ENCODE measurements at places on chromosomes 16 and 17. TPM values are rescaled to one million over a fixed set of nuclear protein-coding genes. Genes with fewer than 3 reads are reported as not detected.

GRCh38 chr16:48479329-48479728 is 94.1 kb upstream of the SIAH1 start:
- DNase-seq = peak; percentile 19

- peak; percentile 9 for DNase-seq
Measured at GRCh38 chr16:65697065-65697464, 575.2 kb upstream of the CDH11 start.

GRCh38 chr17:37359682-37360188 is 16.1 kb upstream of the C17orf78 start:
- DNase-seq = no peak

GRCh38 chr16:12079412-12079965 is 103.0 kb downstream of the SNX29 start:
- no peak for DNase-seq

DNA sequence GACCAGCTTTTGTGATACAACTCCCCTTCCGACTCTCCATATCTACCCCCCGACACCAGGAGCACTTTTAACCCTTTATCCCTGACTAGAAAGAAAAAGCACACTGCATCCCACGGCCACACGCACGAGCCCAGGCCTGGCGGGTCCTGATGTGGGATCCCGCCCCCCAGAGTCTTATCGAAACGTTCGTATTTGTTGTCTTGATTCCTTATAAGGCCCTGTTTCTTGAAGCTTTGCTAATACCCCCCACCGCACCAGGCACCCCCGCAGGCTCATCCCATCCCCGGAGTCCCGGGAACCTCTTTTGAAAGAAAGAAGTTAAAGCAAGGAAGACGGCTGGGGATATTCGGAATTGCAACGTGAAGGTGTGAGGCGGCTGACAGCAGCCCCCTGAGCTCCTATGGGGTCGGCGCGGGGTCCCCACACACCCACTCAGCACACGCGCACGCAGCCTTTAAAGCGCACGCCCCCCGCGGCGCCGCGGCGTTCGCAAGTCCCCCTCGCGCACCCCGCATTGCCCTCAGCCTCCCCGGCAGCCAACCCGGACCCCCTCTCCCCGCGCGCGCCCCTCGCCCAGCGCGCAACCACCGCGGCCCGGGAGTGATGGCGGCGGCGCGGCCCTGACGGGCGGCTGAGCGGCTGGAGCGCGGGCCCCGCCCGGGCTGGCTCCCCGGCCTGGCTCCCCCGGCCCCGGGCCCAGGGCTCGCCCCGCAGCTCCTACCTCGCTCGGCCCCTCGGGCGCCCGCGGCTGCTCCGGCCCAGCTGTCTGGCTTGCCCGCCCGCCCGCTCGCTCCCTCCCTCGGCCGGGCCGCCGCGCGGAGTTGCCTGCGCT is 448 bp downstream of the STAT5B start:
- peak; percentile 67 for DNase-seq

GRCh38 chr16:88926374-88926990 is 50.5 kb downstream of the CBFA2T3 start:
- peak; percentile 58 for DNase-seq

DNA sequence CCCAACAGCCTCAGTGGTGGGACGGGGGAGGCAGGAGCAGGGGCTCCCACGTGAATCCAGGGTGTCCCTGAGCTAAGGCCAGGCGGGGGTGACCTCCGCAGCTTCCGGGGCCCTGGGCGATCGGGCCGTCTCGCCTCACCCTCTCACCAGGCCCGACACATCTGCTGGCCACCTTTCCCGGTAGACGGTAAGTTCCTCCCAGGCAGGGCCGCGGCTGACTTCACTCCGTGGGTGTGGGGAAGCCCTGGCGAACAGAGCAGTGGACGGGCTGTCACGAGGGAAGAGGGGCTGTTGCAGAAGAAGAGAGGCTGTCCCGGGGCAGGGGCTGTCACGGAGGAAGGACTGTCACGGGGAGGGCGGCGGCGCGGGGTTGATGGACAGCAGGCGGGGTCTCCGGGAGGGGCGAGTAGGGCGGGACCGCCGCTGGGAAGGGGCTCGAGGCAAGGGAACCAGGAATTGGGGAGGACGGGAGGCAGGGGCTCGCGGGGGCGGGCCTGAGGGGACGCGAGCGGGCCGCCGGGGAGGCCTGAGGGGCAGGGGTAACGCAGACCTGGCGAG is 498 bp downstream of the PKMYT1 start:
- DNase-seq = peak; percentile 64

- no peak for DNase-seq
Measured at GRCh38 chr16:66278604-66279262, 87.8 kb upstream of the CDH5 start.

DNA sequence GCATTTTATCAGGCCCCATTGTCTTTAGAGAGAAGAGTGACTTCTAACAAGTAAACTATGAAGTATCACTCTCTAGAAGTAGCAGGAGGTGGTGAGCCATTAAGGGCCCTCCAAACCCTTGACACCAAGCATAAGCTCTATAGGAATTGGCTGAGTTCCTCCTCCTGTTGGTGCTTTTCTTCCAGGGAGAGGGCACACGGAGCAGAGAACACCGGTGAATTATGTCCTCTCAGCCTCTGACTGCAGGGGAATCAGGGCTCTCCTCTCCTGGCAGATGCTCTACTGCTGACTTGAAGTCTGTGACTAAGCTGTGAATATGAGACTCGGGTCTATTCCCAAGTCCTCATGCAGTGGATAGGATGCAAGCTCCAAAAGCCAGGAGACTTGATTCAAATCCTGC is 32.3 kb downstream of the CHD9 start:
- DNase-seq = no peak

GRCh38 chr17:30021708-30022317 is 80.4 kb downstream of the EFCAB5 start:
- peak; percentile 66 for DNase-seq

DNA sequence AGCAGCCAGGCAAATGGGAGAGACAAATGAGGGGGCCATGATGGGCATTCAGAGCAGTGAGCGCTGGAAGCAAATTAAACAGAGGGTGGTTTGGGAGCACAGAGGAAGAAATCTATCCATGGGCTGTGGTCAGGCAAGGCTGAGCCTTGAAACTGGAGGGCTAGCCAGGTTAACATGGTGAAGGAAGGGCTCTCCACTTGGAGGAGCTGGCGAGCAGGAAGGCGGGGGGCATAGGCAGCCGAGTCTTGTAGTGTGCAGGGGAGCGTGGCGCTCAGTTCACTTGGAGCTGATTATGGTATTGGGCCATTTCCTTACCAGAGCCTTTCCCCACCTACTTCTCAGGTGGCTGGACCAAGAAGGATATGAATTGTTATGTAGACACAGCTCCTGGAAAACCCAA is 189.7 kb downstream of the SNX29 start:
- DNase-seq = peak; percentile 33

DNA sequence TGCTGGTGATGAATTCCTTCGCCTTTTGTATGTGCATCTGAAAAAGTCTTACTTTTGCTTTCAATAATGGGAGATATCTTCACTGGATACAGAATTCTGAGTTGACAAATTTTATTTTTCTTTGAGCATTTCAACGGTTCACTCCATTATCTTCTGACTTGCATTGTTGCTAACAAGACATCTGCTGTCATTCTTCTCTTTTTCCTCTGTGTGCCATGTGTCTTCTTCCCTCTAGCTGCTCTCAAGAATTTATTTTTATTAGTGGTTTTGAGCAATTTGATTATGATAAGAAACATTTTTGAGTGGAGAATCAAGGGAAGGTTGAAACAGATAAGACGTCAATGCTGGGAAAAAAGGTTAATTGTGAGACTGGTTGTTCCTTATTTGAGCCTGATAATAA is 471.8 kb downstream of the CDH13 start:
- no peak for DNase-seq

DNA sequence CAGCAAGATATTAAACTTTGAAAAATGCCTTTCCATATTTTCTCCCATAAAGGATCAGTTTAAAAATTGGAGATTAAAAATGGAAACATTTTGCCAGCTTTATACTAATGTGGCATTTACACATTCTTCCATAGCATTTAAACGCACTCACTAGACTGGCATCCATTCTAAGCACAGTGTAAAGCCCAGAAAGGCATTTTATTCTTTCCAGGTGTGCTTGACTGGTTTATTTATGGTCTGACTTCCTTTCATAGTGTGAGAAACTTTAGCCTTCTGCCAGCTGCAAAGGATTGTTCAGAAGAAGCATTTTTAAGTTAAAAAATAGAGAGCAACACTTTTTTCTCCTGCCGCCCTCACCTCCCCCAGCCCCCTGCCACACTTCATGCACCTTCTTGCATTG is 271.7 kb upstream of the PSMD7 start:
- DNase-seq = no peak

Gene GAST
- total RNA-seq = not detected

Gene PRCD
- total RNA-seq = not detected

Gene MYADML2
- total RNA-seq = not detected

Gene UNK
- total RNA-seq = 38.5 TPM

Gene CMTR2
- 32.4 TPM for total RNA-seq

Gene BORCS6
- 0.71 TPM for total RNA-seq

Gene MYOCD
- total RNA-seq = 0.04 TPM
